Thoracic aorta (tissue), 2 donors: ENCODE measurements at places on chromosomes 4 and X. TPM values are rescaled to one million over a fixed set of nuclear protein-coding genes. Genes with fewer than 3 reads are reported as not detected.
A peak's percentile ranks its signal among the peaks of the same experiment; 100 is the strongest.

- no peak overlapping the region for H3K27ac ChIP-seq
- no peak overlapping the region for H3K4me3 ChIP-seq
- H3K27me3 ChIP-seq: no peaks in the 10 kb centered on the region
- no peak for DNase-seq
Observed at GRCh38 chr4:178081176-178081575, 638.9 kb upstream of the AGA start.

- H3K27me3 ChIP-seq: no peaks in the 10 kb centered on the region
- H3K27ac ChIP-seq: no peak overlapping the region
- no peaks in the 10 kb centered on the region for H3K4me1 ChIP-seq
- H3K4me3 ChIP-seq: no peak overlapping the region
Observed at GRCh38 chr4:6332042-6332668, 62.5 kb downstream of the WFS1 start.

TRIML2 gene
- total RNA-seq: not detected

- no peaks in the 10 kb centered on the region for H3K27me3 ChIP-seq
- DNase-seq: no peak
- no peak overlapping the region for H3K27ac ChIP-seq
- no peak overlapping the region for H3K4me3 ChIP-seq
Observed at GRCh38 chrX:46695491-46695890, 63.4 kb downstream of the SLC9A7 start.

DNA sequence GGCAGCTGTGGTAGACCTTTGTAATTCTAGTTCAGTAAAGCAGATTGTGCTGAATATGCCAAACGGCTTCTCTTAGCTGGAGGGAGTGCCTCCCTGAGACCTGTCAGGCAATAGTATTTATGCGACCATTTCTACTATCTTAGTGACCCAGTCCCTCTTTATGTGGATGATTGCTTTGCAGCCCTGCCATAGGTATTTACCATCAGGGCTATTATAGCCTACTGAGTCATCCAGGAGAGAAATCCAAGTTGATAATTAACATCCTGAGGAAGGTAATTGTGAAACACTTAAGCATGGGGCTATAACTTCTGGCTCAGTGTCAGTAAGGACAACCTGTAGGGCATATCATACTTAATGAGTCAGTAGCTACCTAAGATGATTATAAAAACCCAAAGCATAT, 103.9 kb upstream of the MAOA start:
- H3K36me3 ChIP-seq: no peaks in the 10 kb centered on the region
- H3K27ac ChIP-seq: no peak overlapping the region
- DNase-seq: no peak

GRCh38 chrX:133676344-133677122, 261.2 kb upstream of the GPC4 start:
- DNase-seq: no peak
- no peaks in the 10 kb centered on the region for H3K27me3 ChIP-seq
- no peaks in the 10 kb centered on the region for H3K36me3 ChIP-seq
- H3K4me1 ChIP-seq: no peaks in the 10 kb centered on the region

- no peak for DNase-seq
- no peak overlapping the region for H3K27ac ChIP-seq
- no peaks in the 10 kb centered on the region for H3K27me3 ChIP-seq
- H3K4me1 ChIP-seq: no peaks in the 10 kb centered on the region
- H3K4me3 ChIP-seq: no peak overlapping the region
Observed at GRCh38 chrX:65997978-65998717, 41.7 kb downstream of the VSIG4 start.

GRCh38 chr4:84317513-84317912, 181.6 kb downstream of the NKX6-1 start:
- no peak overlapping the region for H3K4me3 ChIP-seq
- no peak overlapping the region for H3K27ac ChIP-seq
- DNase-seq: no peak
- no peaks in the 10 kb centered on the region for H3K36me3 ChIP-seq

DNA sequence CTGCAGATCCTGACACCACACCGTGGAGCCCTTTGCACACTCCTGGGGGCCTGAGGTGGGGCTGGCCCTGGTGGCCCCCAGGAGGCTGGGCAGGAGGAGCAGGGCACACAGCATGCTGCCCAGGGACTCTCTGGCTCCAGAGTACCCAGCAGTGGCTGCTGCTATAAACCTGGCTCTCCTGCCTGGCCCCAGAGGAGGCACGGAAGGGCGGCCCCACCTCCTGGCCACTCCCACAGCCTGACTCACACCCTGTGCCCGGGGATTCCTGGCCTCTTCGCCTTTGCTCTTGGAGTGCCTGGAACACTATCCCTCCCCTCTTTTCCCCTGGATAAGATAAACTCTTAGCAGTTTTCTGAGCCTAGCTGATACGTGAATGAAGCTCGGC, at the start of gene PSAPL1:
TSS of gene PSAPL1 (minus strand) at position 165 of the 385 bp plus-strand sequence. CDS start at position 114, 51 bp downstream.
- no peak within 1 kb of the TSS for H3K27ac ChIP-seq
- no peaks in the 10 kb centered on the region for H3K4me1 ChIP-seq
- no peak for DNase-seq

- DNase-seq: no peak
- H3K27me3 ChIP-seq: no peaks in the 10 kb centered on the region
- no peak overlapping the region for H3K4me3 ChIP-seq
Observed at GRCh38 chrX:148271263-148271662, 229.2 kb upstream of the AFF2 start.

NUDT10 gene
- 3.8 TPM for total RNA-seq

- DNase-seq: no peak
- no peaks in the 10 kb centered on the region for H3K36me3 ChIP-seq
- H3K27me3 ChIP-seq: no peaks in the 10 kb centered on the region
- H3K4me3 ChIP-seq: no peak overlapping the region
Observed at GRCh38 chrX:139596068-139596467, 65.5 kb downstream of the F9 start.

UCHL1 gene
- total RNA-seq: 64.7 TPM

- H3K36me3 ChIP-seq: no peaks in the 10 kb centered on the region
- H3K4me3 ChIP-seq: no peak overlapping the region
- DNase-seq: no peak
- H3K27me3 ChIP-seq: no peaks in the 10 kb centered on the region
- no peak overlapping the region for H3K27ac ChIP-seq
Observed at GRCh38 chr4:67343199-67343598, 202.1 kb downstream of the CENPC start.

DNA sequence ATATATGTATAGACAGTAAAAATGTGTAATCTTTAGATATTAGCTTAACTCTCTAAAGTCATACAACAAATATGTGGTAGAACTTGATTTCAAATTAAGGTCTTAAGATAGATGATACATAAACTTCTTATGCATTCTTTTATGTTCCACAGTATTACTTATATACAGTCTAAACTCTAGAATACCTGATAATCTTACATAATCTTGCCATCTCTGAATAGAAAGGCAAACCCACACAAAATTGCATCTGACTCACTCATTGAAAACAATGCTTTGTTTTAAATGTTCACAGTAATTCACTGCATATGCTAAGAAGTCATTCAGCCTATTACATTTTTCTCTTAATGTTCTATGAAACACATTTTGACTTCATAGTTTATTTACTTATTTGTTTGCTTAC, 10.1 kb downstream of the SULT1B1 start:
- H3K36me3 ChIP-seq: no peaks in the 10 kb centered on the region
- H3K27ac ChIP-seq: no peak overlapping the region
- H3K27me3 ChIP-seq: no peaks in the 10 kb centered on the region
- no peaks in the 10 kb centered on the region for H3K4me1 ChIP-seq
- H3K4me3 ChIP-seq: no peak overlapping the region

PPBP gene
- total RNA-seq: not detected

GRCh38 chrX:46873746-46874145, 36.9 kb downstream of the RP2 start:
- H3K36me3 ChIP-seq: no peaks in the 10 kb centered on the region
- H3K27ac ChIP-seq: no peak overlapping the region
- no peak overlapping the region for H3K4me3 ChIP-seq
- no peaks in the 10 kb centered on the region for H3K27me3 ChIP-seq
- peaks cover 11% of the 10 kb centered on the region for H3K4me1 ChIP-seq
- no peak for DNase-seq

ADRA2C gene
- total RNA-seq: 105 TPM

DNA sequence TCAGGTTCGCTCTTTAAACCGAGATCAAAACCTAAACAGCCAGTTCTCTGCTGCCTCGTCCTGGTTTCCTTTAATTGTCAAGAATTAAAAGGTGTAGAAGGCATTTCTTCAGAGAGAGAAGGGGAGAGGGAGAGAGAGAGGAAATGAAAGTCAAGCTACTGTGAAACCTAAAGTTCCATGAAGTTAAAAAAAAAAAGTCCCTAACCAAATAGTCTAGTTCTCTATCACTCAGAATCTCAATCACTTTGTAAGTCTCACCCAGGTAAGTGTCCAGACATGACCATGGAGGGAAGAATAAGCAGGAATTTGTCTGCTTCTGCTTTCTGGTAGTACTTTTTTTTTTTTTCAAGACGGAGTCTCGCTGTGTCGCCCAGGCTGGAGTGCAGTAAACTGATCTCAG, 18.8 kb upstream of the SMIM14 start:
- no peak overlapping the region for H3K27ac ChIP-seq
- DNase-seq: no peak
- H3K36me3 ChIP-seq: no peaks in the 10 kb centered on the region
- H3K4me1 ChIP-seq: no peaks in the 10 kb centered on the region
- H3K27me3 ChIP-seq: no peaks in the 10 kb centered on the region

DNA sequence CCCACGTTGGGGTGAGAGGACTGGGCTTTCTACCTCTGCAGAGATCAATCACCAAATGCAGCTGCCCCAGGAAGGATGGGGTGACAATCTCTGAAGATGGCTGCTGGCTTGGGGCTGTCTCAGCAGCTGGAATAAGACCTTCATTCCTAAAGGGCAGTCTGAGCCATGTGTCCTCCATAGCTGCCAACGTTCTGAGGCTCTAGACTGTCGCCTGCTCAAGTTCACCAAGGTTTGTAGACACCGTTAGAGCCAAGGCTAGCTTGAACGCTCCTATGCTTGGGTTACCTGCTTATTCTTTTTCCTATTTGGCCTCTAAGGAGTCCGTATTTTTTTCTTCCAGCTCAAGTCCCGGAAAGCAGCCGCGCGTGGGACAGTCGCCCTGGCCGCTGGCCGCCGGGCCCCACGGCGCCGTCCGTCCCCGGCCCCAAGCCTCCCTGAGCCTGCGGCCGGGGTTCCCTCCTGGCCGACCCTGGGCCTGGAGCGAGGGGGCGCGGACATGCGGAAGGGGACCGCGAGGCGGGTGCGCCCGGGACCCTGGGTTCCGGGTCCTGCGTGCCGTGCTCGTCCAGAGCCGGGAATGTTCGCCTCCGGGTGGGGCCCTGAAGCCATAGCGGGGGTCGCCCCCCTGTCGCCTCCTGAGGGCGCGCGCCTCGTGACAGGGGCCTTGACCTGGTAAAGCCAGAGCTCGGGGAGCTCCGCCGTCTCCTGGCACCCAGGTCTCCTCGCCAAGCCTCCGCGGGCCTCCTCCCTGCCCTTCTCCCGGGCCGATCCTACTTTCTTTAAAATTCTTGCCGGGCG, 23.3 kb downstream of the MRFAP1 start:
- H3K27ac ChIP-seq: no peak overlapping the region
- peak overlapping the region; percentile 73 for H3K4me3 ChIP-seq
- H3K36me3 ChIP-seq: no peaks in the 10 kb centered on the region

HSPA4L gene
- 5.8 TPM for total RNA-seq
